ENCODE measurements at places on chromosomes 3 and 15. TPM values are rescaled to one million over a fixed set of nuclear protein-coding genes. Genes with fewer than 3 reads are reported as not detected.

PCSK6 gene
- 1.1 TPM for total RNA-seq

SLC24A5 gene
- total RNA-seq: not detected

DNA sequence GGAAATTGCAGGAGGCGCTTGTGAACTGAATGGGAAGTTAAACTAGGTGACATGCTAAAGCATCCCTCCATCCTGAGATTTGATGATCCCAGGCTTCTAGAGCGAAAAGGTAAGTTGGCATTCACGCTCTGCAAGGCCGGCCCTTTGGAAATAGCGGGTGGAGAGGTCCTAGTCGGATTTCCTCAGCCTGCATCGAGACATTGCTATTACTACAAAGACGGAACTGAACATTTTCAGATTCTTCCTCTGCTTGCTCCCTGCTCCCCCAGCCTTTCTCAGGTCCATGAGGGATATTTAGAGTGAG lies 77.7 kb downstream of the DGKG start:
- H3K36me3 ChIP-seq: no peaks in the 10 kb centered on the region
- no peaks in the 10 kb centered on the region for H3K4me1 ChIP-seq
- DNase-seq: no peak
- H3K4me3 ChIP-seq: no peak overlapping the region
- no peaks in the 10 kb centered on the region for H3K27me3 ChIP-seq
- H3K27ac ChIP-seq: no peak overlapping the region

EPHA6 gene
- not detected for total RNA-seq

PCLAF gene
- 1.0 TPM for total RNA-seq

DNA sequence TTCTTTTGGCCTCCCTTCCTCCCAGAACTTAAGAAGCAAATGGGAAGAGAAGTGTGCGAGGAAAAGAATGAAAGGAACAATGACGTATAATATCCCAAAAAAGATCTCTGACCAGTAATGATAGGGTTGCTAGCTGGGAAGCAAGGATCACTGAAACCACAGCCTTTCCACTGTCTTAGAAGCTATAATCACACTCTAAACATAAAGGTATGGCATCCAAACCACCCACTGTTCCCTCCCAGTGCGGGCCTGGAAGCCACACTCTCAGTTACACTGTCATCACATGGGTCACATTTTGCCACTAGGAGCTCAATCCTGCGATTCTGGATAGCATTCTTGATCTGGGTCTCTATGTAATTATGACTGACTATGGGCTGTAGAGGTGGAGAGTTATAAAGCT lies 131.6 kb upstream of the HACD2 start:
- no peak overlapping the region for H3K27ac ChIP-seq
- H3K36me3 ChIP-seq: no peaks in the 10 kb centered on the region
- H3K27me3 ChIP-seq: peaks cover 1% of the 10 kb centered on the region
- no peak overlapping the region for H3K4me3 ChIP-seq

GRCh38 chr3:142706321-142707127 lies 17.3 kb upstream of the TRPC1 start:
- H3K36me3 ChIP-seq: no peaks in the 10 kb centered on the region
- no peak overlapping the region for H3K4me3 ChIP-seq
- DNase-seq: peak; percentile 56
- H3K27ac ChIP-seq: no peak overlapping the region
- no peaks in the 10 kb centered on the region for H3K27me3 ChIP-seq

SPINK8 gene
- total RNA-seq: not detected

DNA sequence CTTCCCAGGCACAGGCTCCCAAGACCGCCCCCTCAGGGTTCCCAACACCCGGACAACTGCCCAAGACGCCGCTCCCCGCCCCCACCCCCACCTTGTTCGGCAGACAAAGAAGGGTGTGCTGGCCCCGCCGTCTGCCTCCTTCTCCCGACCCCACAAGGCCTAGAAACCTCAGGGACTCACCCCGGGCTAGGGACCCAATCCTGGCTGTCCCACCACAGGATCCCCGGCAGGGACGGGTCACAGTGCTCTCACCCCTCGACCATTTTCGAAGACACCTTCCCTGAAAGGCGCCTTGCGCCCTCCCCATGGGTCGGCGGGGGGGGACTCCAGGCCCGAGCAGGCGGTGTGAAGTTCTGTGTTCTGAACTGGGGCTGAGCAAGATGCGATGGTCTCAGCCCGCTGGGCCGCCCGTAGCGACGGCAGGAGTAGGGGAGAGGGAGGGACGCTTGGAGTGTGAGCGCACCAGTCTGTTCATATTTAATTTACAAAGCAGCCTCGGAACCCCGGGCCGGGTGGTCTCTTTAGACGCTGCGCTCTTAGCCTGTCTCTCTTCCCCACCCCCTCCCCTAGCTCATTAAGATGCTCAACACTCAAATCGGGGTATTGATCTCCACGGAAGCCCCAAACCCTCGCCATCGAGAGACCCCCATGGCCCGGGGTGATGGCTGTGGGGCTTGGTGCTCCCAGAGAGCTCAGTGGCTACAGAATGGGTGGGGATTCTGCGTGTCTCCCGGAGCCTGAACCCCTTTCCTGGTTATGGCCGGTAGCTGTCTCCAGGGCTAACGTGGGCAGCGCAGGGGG lies 1.4 kb upstream of the ISLR2 start:
- peaks cover 9% of the 10 kb centered on the region for H3K4me1 ChIP-seq
- no peak overlapping the region for H3K4me3 ChIP-seq
- H3K27ac ChIP-seq: no peak overlapping the region
- H3K36me3 ChIP-seq: no peaks in the 10 kb centered on the region
- peaks cover 15% of the 10 kb centered on the region for H3K27me3 ChIP-seq
- no peak for DNase-seq

CPA3 gene
- total RNA-seq: 1.1 TPM

OSTN gene
- total RNA-seq: not detected

- no peak for DNase-seq
- no peak overlapping the region for H3K4me3 ChIP-seq
- no peaks in the 10 kb centered on the region for H3K4me1 ChIP-seq
- H3K27ac ChIP-seq: no peak overlapping the region
- H3K27me3 ChIP-seq: no peaks in the 10 kb centered on the region
Observed at GRCh38 chr3:59850417-59850816, 800.6 kb upstream of the CFAP20DC start.

DNA sequence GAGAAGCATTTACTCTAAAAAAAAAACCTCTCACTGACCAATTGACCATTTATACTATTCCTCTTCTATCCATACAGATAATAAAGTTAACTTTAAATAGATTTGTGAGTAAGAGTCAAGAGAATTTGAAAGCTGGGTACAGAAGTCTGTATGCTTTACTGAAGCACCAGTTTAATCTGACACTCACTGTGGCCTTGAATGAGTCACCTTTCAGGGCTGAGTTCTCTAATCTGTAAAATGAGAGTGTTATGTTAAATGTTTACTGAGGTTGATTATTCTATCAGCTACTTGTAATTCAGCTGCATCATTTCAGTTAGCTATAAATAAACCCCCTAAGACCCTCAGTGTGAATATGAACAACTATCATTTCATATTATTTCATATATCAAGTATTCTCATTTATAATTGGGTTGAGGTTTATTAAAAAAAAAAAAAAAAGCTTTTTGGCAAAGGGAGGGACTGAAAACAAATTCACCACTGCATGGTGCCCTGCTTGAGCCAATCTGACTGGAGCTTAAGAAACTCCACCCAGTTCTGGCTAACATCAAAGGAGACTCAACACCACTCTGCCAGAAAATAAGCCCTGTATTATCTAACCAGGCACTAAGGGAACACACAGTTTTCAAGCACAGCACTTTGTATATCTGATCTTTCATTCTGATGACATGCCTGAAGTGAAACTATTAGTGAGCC lies 2.8 kb downstream of the MAP4 start:
- peak overlapping the region; percentile 2 for H3K4me3 ChIP-seq
- no peaks in the 10 kb centered on the region for H3K27me3 ChIP-seq
- H3K36me3 ChIP-seq: peaks cover 3% of the 10 kb centered on the region
- H3K4me1 ChIP-seq: peaks cover 19% of the 10 kb centered on the region

DNA sequence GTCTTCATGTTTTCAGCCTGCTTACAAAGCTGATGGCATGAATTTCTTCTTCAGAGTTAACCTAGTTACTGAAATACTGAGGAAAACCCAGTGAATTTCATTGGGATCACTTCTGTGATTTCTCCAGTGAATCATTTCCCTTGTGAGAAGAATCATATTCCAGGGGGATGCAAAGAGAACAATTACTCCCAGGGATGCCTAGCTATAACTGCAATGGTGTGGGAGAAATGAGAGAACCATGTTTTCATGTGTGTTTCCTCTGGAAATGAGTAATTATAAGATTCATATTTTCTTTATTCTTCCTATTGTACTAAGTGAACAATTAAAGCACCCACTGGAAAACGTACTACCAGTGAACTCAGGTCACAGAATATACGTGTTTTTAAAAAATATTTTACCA lies 485.4 kb downstream of the GRM7 start:
- no peaks in the 10 kb centered on the region for H3K4me1 ChIP-seq
- no peak for DNase-seq
- H3K36me3 ChIP-seq: no peaks in the 10 kb centered on the region
- no peaks in the 10 kb centered on the region for H3K27me3 ChIP-seq

GOLGA6L10 gene
- total RNA-seq: 2.3 TPM

THSD4 gene
- total RNA-seq: not detected

TTLL13 gene
- total RNA-seq: 0.25 TPM

GRCh38 chr3:40741729-40742128 lies 217.0 kb downstream of the ZNF621 start:
- H3K36me3 ChIP-seq: no peaks in the 10 kb centered on the region
- no peak overlapping the region for H3K27ac ChIP-seq
- H3K27me3 ChIP-seq: no peaks in the 10 kb centered on the region
- no peak for DNase-seq
- H3K4me3 ChIP-seq: no peak overlapping the region
- no peaks in the 10 kb centered on the region for H3K4me1 ChIP-seq

DNA sequence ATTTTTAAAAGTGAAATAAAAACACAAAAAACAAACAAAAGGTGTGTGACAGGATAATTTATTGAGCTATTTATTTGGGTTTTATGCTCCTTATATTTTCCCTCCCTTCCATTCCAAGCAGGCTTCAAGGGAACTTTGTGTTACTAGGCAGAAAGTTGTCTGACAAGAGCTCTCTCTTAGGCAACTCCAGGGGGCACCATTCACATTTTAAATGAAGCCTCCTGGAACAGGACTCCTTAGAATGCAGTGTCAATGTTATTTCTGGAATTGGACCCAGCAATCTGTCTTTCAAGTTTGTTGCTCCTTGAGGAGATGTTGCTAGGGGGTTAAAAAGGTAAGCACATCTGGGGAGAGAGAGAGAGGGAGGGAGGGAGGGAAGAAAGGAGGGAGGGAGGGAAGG lies 5.4 kb upstream of the RFX7 start:
- H3K4me1 ChIP-seq: peaks cover 23% of the 10 kb centered on the region
- DNase-seq: no peak
- no peaks in the 10 kb centered on the region for H3K36me3 ChIP-seq
- no peak overlapping the region for H3K27ac ChIP-seq
- peaks cover 12% of the 10 kb centered on the region for H3K27me3 ChIP-seq

GRCh38 chr3:45841420-45841756 lies 531 bp downstream of the LZTFL1 start:
- H3K27me3 ChIP-seq: peaks cover 3% of the 10 kb centered on the region
- peak overlapping the region; percentile 75 for H3K27ac ChIP-seq
- H3K4me1 ChIP-seq: peaks cover 15% of the 10 kb centered on the region
- DNase-seq: no peak
- H3K4me3 ChIP-seq: peak overlapping the region; percentile 68
- H3K36me3 ChIP-seq: peaks cover 2% of the 10 kb centered on the region

ARGFX gene
- total RNA-seq: not detected

CHRNA3 gene
- not detected for total RNA-seq

DNA sequence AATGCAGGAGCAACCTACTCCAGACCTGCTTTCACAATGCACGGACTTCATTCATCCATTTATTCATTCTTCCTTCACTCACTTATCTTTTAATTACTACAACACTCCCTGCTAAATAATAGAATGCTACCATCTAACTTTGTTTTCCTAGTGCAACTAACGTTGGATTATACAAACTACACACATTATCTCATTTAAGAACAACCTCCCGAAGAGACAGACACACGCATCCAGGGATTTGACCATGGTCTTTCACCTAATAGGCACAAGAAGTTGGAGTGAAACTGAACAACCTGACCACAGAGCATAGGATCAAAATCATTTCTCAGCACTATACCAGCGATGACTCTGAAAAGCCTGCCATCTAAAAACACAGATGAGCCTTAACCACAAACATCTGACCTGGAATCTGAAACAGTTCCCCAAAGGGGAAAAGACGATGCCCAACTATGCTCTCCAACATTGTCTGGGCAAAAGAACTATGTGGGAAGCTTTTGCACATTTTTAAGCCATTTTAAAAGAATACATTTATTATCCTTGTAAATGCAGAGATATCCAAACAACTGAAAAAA lies 21.0 kb downstream of the ZNF385D start:
- no peak overlapping the region for H3K4me3 ChIP-seq
- no peaks in the 10 kb centered on the region for H3K4me1 ChIP-seq

GRCh38 chr15:90407871-90408317 lies 19.9 kb downstream of the IQGAP1 start:
- H3K36me3 ChIP-seq: peaks cover 2% of the 10 kb centered on the region
- no peaks in the 10 kb centered on the region for H3K27me3 ChIP-seq
- peak overlapping the region; percentile 62 for H3K4me3 ChIP-seq
- peaks cover 43% of the 10 kb centered on the region for H3K4me1 ChIP-seq
- DNase-seq: peak; percentile 43
- peak overlapping the region; percentile 64 for H3K27ac ChIP-seq

DNA sequence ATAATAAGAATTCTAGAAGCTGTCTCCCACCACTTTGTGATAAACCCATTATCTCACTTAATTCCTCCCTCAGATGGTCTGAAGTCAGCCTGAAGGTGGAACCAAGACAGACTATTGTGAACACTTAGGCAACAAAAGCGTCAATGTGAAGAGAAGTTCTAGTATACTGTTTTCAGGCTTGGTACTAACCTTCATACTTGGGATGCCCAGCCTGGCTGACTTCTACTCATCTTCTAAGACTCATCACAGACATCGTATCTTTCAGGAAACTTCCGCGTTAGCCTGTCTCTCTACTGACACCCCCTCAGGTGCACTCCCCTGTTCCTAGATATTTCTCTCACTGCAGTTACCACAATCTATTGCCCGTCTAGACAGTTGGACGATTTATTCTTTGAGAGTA lies 201.2 kb downstream of the SATB1 start:
- no peak overlapping the region for H3K4me3 ChIP-seq
- H3K27ac ChIP-seq: no peak overlapping the region
- no peaks in the 10 kb centered on the region for H3K4me1 ChIP-seq
- no peaks in the 10 kb centered on the region for H3K36me3 ChIP-seq
- DNase-seq: no peak

DNA sequence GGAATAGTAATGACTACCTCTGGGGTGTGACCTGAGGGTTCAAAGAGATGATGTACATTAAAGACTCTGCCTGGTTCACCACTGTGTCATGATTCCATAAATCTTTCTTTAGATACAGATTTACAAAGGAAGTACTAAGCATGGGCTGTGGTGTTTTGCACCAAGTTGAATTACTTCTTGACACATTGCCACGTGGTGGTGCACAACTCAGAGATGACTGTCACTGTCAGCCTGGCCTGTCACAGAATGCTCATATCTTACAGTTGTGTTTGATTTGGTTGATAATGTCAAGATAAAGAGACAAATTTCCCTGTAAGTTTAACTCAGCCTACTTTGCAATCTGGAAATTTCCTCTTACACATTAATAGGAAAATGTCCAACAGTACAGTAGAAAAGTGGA lies 3.2 kb downstream of the CTDSPL start:
- peaks cover 23% of the 10 kb centered on the region for H3K27me3 ChIP-seq
- DNase-seq: no peak
- H3K4me1 ChIP-seq: peaks cover 13% of the 10 kb centered on the region
- no peak overlapping the region for H3K4me3 ChIP-seq
- H3K27ac ChIP-seq: no peak overlapping the region

UQCRC1 gene
- total RNA-seq: 111 TPM
